ENCODE measurements at places on chromosomes 2 and 18. TPM values are rescaled to one million over a fixed set of nuclear protein-coding genes. Genes with fewer than 3 reads are reported as not detected.

- no peak overlapping the region for H3K27ac ChIP-seq
- no peaks in the 10 kb centered on the region for H3K4me1 ChIP-seq
- peaks cover 22% of the 10 kb centered on the region for H3K36me3 ChIP-seq
- no peaks in the 10 kb centered on the region for H3K27me3 ChIP-seq
- H3K4me3 ChIP-seq = no peak overlapping the region
- no peak for DNase-seq
These were observed 52.0 kb downstream of the STAT1 start for GRCh38 chr2:190961918-190962487.

VIL1 gene
- not detected for total RNA-seq

DNA sequence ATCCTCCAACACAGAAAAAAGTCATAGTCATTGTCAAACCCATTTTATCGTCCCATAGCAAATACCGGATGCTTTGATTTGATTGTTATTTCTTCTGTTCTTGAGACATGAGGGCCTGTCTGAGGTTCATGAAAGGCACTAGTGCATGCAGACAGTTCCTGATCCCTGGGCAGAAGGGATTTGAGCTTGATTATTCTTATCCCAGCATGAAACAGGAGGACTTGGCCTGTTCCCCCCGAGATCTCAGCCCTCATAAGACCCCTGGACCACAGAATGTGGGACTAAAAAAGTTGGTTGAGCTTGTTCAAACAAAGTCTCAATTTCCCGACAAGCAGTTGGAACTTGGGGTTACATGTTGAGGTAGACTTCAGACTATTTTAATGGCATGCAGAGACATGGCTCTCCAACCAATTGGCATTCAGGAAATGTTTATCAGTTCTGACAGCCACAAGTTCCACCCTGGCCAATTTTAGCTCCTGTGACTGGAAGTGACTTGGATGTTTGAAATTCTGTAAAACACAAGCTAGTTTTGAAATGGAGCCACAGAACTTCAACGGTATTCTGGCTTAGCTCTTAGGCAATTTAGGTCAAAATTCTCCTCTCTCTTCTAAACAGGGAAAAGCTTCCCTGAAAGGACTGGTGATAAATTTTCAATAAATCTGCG lies 366.9 kb upstream of the SLC14A2 start:
- no peaks in the 10 kb centered on the region for H3K27me3 ChIP-seq
- DNase-seq = no peak
- H3K27ac ChIP-seq = no peak overlapping the region
- no peak overlapping the region for H3K4me3 ChIP-seq
- H3K4me1 ChIP-seq = no peaks in the 10 kb centered on the region

CYP27A1 gene
- total RNA-seq = 1.2 TPM

GRCh38 chr2:118974103-118974993 lies 32.4 kb downstream of the MARCO start:
- H3K36me3 ChIP-seq = no peaks in the 10 kb centered on the region
- no peak for DNase-seq
- no peak overlapping the region for H3K4me3 ChIP-seq

DNA sequence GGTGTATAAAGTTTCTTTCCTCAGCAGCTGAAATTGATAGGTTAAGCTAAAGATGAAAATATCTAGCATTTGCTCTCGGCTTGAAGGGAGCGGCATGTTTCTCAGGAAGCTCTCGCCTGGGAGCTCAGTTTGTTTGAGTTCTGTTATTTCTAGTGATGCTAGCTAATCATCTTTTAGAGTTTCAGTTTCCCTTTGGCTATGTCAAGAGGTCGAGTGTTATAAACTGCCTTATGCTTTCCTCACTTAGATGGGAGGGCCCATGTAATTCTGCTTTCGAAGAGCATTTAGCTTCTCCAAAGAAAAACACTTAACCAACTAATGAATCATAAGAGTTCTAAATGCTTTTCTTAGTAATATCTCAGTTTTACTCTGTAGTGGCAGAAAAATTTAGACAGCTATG lies 33.6 kb downstream of the PLCL1 start:
- H3K4me1 ChIP-seq = peaks cover 57% of the 10 kb centered on the region
- H3K27me3 ChIP-seq = no peaks in the 10 kb centered on the region
